MV-4-11 (cell line): ENCODE measurements at places on chromosomes 4 and X.
A peak's percentile ranks its signal among the peaks of the same experiment; 100 is the strongest.

DNA sequence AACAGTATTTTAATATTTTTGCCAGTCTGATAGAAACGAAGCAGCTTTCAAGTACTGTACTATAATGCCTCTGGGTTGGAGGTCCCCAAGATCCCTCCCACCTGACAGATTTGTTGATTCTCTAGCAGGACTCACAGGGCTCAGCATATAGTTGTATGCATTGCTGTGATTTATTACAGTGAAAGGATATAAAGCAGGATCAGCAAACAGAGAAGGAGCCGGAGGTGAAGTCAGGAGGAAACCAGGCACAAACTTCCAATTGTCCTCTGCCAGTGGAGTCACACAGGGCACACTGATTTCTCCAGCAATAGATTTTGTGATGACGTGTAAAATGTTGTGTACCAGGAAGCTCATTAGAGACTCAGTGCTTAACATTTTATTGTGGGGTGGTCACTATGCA is 19.0 kb downstream of the USP53 start:
- DNase-seq, result no peak

DNA sequence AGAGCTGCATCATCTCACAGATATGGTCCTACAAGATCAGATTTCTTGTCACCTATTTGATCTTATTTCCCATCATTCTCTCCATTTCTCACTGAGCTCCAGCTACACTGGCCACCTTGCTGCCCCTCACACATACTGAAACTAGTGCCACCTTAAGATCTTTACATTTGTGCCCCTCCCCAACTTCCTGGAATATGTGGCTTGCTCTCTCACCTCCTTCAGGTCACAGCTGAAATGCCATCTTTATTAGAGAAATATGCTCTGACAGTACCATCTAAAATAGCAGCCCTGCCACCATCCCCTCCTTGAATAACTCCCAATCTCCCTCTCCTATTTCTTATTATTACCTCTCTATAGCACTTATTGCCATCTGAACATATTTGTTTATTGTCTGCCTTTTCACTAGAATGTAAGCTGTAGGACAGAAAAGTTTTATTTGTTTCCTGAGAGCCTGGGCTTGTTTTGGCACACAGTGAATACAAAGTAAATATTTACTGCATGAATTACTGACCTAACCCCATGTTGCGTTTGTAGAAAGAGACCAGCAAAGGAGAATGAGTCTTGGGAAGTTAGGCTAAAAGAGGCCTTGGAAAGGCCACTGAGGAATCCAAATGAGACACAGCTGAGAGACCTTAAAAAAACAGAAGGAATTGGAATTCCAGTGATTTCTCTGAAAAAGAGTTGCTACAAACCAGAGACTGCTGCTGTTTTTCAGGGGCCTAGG is 22.7 kb downstream of the DYNLT3 start:
- no peak for DNase-seq

DNA sequence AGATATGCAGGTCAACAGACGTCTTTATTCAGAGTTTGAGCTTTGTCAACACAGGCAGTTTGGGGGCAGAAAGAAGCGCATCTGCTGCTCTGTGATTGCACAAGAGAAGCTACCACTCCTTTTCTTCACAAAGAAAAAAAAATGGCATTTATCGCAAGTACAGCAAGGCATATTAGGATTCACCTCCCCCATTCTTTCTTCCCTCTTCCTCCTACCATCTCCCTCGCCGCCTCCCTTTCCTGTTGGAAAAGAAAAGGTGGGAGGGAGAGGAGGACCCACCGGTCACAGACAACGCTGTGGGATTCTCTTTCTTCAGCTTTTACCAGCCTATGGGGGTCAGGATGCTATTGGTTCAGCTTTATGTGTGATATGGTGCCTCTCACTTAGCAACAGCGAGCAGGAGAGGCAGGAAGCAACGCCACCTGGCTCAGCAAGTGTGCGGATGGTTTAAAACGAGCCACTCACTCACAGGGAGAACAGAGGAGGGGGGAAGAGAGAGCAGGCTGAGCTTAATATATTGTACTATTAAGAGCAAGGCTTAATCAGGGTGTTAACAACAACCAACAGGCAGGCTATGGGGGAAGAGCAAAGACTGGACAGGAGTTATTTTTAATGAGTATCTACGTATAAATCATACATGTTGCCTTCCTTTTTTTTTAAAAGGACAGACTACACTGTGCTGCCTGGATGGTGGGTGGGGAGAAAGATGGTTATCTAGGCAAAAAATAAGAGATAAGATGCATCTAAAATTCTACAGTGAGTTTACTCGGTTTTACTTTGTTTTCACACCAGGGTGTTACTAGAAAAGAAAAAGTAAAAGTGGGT is 104.7 kb downstream of the MAML3 start:
- peak; percentile 67 for DNase-seq

- no peak for DNase-seq
Measured at GRCh38 chrX:103310555-103311398, at the start of gene BEX2. Gene BEX2, minus strand, starts transcription at chrX:103310990. Its CDS starts 1,014 bp downstream, at chrX:103309976.

DNA sequence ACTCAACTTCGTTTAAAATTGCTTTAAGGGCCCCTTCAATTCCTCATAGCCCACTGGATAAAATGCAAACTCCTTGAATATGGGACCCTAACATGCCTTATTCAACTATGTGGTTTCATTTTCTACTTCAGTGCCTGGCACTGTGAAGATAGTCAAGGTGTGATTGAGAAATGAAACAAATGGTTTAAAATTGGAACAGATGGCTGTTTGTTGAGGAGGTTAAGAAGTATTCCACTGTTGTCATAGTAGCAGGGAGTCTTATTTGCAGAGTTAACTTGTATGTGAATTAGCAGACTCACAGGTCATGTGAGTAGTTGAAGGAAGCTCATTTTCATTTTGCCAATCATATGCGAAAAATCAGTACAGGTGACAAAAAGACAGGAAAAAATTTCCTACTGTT is 593.3 kb downstream of the KCTD8 start:
- no peak for DNase-seq

GRCh38 chr4:86048426-86048825 is 311.4 kb downstream of the MAPK10 start:
- no peak for DNase-seq

DNA sequence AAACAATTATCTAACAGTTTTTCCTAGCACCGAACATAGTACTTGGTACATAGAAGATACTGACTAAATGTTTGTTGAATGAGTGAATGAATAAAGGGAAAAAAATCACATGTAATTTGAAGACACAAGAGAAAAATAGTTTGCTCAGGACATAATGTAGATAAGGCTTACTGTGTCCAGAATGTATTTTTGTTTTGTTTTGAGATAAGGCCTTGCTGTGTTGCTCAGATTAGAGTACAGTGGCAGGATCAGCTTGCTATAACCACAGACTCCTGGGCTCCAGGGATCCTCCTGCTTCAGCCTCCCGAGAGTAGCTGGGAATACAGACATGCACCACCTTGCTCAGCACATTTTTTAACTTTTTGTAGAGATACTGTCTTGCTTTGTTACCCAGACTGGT is 6.5 kb downstream of the FAM199X start:
- DNase-seq, result no peak

- DNase-seq, result no peak
Measured at GRCh38 chr4:33467291-33467690, 2747.1 kb downstream of the PCDH7 start.

- DNase-seq, result no peak
Measured at GRCh38 chr4:165464376-165464775, 85.6 kb downstream of the CPE start.

GRCh38 chrX:1475881-1476280 is 23.2 kb upstream of the ASMTL start:
- no peak for DNase-seq

GRCh38 chrX:72051589-72051988 is 80.1 kb downstream of the RTL5 start:
- no peak for DNase-seq

DNA sequence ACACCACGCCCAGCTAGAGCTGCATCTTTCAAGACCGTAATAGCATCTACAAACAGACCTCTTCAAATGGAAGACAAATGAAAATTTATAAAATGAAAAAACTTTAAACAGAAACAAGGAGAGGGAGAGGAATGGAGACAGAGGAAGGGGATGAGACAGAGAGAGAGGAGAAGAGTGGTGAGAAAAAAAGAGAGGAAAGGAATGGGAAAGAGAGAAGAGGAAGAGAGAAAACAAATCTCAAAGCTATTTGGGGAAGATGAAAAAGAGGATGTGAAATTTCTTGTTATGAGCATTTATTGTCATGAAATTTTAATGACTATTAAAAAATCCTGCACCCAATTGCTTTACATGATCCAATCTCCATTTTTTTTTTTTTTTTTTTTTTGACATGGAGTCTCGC is 726.9 kb downstream of the GRID2 start:
- peak; percentile 0 for DNase-seq

DNA sequence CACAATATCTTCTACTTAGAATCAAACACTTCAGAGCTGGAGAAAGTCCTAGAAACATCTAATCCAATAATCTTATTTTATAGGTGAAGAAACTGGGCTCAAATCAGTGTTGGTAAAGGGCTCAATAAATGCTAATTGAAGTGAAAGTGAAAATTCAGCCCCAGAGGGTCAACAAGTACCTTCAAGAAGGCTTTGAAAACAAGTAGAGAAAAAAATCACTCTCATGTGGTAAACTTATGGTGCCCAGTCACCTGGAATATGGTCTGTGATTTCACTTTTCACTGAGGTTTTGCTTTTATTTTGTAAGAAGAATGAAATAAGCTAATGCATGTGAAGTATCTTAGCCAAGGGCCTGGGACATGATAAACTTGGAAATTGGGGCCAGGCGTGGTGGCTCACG is 29.1 kb upstream of the EIF4E start:
- DNase-seq, result no peak

DNA sequence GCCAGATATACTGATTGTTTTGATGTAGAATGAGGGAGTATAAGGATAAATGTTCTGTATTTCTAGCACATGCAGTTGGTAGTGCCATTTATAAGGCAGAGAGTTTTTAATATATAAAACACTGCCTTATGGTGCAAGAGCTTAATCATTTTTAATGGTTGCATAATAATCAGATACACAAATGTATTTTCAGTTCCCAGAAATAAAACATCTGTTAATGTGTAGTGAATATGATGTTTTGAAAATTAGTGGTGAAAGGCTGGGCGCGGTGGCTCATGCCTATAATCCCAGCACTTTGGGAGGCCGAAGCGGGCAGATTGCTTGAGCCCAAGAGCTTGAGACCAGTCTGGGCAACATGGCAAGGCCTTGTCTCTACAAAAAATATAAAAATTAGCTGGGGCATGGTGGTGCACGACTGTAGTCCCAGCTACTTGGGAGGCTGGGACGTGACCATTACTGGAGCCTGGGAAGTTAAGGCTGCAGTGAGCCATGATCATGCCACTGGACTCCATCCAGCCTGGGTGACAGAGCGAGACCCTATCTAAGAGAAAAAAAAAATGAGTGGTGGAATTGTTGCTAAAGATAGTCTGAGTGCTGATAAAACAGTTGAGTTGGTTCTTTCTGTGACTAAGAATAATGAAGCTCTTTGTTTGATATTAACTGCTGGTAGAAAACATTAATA is 29.3 kb downstream of the CLCN3 start:
- no peak for DNase-seq

DNA sequence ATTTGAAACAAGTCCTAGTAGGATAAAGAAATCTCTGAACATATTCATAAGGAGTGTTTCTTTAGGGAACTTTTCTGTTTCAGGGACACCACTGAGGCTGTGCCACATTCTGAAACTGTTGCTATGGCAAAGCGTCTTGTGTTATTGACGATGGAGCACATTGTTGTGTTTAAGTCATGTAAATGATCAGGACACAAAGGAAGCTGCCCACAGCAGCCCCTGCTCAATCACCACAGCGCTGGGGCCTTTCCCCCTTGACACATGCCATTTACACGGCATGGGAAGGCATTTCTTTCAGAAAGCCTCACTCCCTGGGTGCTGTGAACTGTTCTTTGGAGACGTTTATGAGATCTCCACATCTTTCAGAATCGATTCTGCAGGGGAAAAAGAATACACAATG is 39.8 kb upstream of the MID1 start:
- DNase-seq, result no peak

DNA sequence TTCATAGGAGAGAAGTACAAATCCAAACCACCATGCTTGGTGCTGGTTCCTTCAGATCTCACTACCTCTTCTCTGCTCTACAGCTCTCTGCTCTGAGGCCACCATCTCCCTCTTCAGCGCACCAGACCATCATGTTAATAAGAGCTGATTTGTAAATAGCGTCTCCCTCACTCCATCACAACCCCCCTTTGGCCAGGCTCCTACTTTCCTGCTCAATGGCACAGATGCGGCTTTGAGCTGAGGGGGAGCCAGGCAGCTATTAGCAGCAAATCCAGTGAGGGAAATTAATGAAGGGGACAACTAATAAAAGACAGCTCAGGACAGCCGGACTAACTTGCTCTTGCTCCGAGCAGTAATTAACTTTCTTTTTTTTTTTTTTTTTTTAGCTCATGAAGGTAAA is 13.1 kb downstream of the NEUROG2 start:
- no peak for DNase-seq

DNA sequence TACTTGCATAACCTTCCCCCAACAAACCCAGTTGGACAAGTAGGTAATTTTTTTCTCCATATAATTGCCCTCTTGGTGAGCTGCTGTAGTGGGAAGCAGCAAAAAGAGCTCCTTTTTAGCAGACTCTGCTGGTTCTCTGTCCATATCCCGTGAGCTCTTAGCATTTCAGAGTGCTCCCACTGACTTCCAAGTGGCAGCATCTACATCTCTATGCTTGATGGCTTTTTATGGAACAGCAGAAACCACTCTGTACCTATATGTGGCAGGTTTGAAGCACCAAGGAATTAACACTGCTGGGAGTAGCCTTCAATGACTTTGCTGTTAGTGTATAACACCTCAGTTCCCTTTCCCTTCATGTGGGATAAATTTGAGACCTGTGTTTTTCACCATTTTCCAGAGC is 168.4 kb upstream of the NHS start:
- no peak for DNase-seq

GRCh38 chr4:153533387-153533786 is 67.2 kb downstream of the TMEM131L start:
- no peak for DNase-seq

DNA sequence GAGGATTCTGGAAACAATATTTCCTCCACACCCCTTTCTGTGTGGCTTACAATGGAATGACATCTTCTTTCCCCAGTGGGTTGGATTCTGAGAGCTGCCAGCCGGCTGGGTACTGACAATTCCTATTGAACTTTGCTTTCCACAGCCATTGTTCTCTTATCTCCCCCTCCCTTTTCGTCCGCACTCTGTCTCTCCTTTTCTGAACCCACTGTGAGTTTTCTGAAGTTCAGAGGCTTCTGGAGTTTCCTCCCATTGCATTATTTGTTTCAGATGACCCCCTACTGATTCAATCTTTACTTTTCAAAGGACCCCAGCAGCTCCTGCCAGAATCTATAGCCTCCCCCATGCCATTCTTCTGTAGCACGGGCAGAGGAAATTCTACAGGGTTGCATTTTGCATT is 10.4 kb downstream of the SMPX start:
- DNase-seq, result no peak
